Bone marrow (tissue), 2 donors: ENCODE measurements at places on chromosomes 3 and 15.
A peak's percentile ranks its signal among the peaks of the same experiment; 100 is the strongest.

DNA sequence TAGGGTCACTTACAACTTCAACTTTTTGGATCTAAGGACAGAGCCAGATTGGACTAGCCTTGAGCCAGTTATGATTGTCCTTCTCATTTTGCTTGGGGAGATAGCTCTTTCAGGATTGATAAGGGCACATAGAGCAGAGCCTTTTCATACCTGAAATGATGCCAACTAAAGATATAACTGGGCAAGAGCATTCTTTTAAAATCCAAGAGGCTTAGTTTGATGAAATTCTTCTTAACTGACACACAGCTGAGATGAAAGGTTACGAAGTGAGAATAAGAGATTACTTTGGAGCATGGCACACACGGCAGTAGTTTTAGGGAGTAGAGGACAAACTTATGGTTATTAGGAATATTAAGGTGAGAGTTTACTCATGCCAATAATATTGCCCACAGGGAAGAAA lies 12.7 kb downstream of the CD200 start:
- DNase-seq, result no peak

DNA sequence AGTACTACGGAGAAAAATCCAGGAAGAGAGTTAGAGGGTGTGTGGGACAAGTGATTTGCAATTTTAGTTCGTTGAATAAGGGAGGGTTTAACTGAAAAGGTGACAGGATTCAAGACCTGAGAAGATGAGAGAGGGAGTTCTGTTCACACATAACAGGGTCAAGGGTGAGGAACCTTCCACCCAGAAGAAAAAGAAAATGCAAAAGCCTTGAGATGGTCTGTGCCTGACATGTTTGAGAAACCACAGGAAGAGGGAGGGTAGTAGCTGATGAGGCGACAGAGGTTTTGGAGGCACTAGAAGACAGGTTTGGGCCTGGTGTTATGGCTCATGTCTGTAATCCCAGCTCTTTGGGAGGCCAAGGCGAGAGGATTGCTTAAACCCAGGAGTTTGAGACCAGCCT lies 591 bp upstream of the SLC25A20 start:
- DNase-seq, result peak; percentile 9

GRCh38 chr3:160851629-160852210 lies 95.7 kb downstream of the PPM1L start:
- DNase-seq, result no peak

- DNase-seq, result no peak
Measured at GRCh38 chr3:167798443-167798842, 62.9 kb downstream of the SERPINI1 start.

- no peak for DNase-seq
Measured at GRCh38 chr3:165814380-165814779, 22.8 kb downstream of the BCHE start.
